ENCODE measurements at places on chromosomes 12 and 14. TPM values are rescaled to one million over a fixed set of nuclear protein-coding genes. Genes with fewer than 3 reads are reported as not detected.

GRCh38 chr14:96844857-96845570 is 47.8 kb downstream of the VRK1 start:
- no peak for DNase-seq

GRCh38 chr12:39919790-39920189 is 186.1 kb downstream of the SLC2A13 start:
- DNase-seq = no peak

GRCh38 chr14:58697930-58698642 is 60.3 kb downstream of the DACT1 start:
- no peak for DNase-seq

GRCh38 chr12:49552425-49552824 is 13.6 kb downstream of the KCNH3 start:
- DNase-seq = no peak

DNA sequence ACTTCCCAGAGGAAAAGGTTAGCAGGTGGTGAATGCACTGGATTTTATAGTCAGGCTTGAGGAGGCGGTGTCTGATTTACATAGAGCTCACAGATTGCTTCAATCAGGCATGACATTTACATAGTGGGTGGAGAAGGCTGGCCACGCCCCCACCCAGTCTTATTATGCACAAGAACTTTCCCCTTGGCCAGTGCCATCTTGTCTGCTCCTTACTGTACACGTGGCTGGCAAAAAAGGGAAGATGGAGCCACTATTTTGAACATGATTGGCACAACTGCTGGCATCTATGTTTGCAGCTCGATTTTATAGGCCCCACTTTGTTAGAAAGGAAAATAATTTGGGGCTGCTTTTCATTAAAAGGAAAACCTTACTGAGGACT is 10.9 kb upstream of the LGMN start:
- DNase-seq = no peak

- peak; percentile 31 for DNase-seq
Measured at GRCh38 chr12:27780612-27781408, 774 bp upstream of the MANSC4 start.

DNA sequence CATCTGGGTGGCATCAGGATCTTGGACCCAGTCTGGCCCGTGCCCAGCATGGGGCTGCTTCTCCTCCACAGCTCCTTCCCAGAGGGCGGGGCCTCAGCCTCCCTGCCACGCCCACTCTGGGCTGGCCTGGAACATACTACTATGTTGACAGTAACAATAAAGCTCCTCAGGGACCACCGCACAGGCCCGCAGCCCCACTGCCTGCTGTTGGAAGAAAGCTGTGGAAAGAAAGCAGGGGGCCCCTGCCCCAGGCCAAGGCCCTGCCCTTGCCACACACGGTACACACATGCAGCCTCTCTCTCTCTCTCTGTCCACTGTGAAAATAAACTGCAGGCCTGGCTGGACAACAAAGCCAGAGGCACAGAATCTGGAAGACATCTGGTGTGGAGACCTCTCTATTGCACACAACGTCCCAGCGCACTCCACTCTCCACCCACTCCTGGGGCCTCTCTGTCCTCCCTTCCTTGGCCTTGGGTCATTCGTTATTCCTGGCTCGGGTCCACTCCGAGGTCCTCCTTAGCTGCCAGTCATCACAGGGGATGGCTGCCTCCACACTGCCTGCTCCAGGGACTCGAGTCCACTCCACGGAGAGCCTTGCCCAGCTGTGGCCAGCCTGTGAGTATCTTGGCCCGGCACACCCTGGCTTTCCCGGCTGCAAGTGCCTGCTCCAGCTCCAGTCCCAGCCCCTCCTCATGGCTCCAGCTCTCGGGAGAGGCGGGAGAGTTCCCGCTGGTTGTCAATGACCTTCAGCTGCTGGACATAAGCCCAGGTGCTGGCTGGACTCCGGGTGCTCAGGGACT is 11.8 kb upstream of the ENDOU start:
- DNase-seq = no peak

GRCh38 chr12:43586646-43587245 is 34.7 kb upstream of the ADAMTS20 start:
- DNase-seq = no peak

DNA sequence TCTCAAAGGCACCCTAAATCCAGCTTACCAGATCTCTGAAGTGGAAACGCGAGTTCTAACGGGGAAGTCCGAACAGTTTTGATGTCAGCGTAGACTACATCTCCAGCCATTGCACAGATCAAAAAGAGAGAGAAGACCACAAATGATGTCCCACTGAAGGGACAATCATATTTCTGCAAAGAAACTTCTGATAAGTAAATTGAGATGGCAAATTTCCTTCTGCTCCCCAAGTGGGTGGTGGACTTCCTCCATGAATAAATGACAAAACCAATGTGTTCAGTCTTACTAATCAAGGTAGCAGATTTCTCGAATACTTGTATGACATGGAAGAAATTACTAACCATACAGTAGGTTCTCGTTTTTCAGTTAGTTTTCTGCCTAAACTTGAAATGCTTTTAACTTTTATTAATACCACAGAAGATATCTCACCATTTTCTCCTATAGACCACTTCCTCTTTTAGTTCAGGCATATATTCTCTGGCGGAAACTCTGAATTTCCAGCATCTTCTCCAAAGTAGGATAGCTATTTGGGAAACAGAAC is at the start of gene CLECL1:
Gene CLECL1, minus strand, starts transcription at position 177 of the 541 bp plus-strand sequence.
- DNase-seq = no peak

- no peak for DNase-seq
Measured at GRCh38 chr12:65308601-65309071, 30.2 kb downstream of the MSRB3 start.

DNA sequence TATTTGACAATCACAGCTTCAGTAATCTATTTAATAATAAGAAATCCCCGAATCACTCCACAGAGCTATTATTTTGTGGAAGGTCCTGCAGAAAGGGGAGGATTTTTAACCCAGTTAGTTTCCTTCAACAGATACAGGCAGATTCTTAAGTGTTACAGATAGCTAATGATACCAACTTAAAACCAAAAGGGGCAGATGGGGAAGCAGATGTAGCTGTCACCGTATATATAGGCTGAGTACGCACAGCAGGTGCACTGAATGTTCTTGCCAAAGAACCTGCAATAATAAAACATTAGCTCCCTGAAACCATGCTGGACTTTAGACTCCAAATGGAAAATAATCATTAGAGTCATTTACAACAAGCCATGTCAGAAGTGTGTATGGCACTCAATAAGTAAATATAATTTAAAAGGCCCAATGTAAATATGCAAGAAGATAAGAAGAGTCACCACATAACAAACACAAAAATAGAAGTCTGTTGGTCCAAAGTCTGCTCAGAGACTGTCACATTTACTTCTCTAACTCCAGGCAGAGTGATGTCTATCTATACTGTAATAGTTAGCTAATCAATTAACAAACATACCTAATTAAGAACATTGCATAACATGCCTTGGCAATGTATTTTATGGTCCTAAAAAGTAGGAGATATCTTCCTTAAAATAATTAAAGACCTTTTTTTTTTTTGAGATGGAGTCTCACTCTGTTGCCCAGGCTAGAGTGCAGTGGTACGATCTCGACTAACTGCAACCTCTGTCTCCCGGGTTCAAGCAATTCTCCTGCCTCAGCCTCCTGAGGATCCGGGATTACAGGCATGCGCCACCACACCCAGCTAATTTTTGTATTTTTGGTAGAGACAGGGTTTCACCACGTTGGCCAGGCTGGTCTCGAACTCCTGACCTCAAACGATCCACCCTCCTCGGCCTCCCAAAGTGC is 78.8 kb downstream of the SEC23A start:
- no peak for DNase-seq

GRCh38 chr14:75452900-75453816 is 25.3 kb downstream of the JDP2 start:
- DNase-seq = no peak

DNA sequence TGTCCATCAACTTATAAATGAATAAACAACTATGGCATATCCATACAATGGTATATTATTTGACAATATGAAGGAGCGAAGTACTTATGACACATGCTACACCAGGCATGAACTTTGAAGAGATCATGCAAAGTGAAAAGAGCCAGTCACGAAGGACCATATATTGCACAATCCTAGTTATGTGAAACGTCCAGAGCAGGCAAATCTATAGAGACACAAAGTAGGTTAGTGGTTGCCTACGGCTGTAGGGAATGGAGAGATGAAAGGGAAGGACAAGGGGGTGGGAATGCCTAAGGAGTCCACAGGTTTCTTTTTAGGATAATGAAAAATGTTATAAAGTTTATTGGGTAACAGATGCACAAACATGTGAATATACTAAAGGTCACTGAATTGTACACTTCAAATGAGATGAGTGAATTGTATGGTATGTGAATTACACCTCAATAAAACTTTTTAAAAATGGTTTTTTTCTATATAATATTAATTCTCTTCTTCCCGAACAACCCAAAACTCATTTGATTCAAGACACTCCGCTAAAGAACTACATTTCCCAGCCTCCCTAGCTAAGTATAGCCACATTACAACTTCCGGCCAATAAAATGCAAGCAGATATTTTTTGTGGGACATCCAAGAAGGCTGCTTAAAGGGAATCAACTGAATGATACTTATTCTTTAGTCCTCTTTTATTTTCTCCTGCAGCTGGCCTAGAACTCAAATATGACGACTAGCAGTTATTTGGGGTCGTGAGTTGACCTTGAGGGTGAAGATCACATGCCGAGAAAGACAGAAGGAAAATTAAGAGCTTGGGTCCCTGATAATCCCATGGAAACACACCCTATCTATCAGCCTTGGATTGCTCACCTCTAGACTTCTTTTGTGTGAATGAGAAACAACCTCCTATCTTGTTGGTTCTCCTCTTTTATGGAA is 187.2 kb downstream of the TTC8 start:
- no peak for DNase-seq

GRCh38 chr12:8953773-8954402 is 4.4 kb upstream of the M6PR start:
- DNase-seq = peak; percentile 36

GRCh38 chr14:80638620-80639515 is 302.7 kb downstream of the CEP128 start:
- DNase-seq = no peak

- DNase-seq = no peak
Measured at GRCh38 chr14:36713960-36714703, 52.5 kb downstream of the PAX9 start.

- DNase-seq = peak; percentile 13
Measured at GRCh38 chr12:81128930-81129554, 51.2 kb downstream of the ACSS3 start.

- no peak for DNase-seq
Measured at GRCh38 chr14:42322531-42323284, 716.0 kb downstream of the LRFN5 start.

ANO2 gene
- not detected for total RNA-seq

SRGAP1 gene
- not detected for total RNA-seq

TMX1 gene
- 50.6 TPM for total RNA-seq

POU6F1 gene
- total RNA-seq = 6.3 TPM

DTX1 gene
- total RNA-seq = 0.15 TPM

Data from activated CD4-positive, alpha-beta T cell treated with anti-CD3 and anti-CD28 coated beads, Interleukin-2, amount 10 ng/mL, durations not matched to agents 7 days and 5 days (primary cell).